ENCODE measurements at places on chromosomes 5 and 9. TPM values are rescaled to one million over a fixed set of nuclear protein-coding genes. Genes with fewer than 3 reads are reported as not detected.

Gene GPR150
- 1.2 TPM for total RNA-seq

Gene PRR7
- 5.3 TPM for total RNA-seq

Gene F12
- total RNA-seq: 0.22 TPM

Gene FOXD4L3
- total RNA-seq: not detected

Gene IRGM
- total RNA-seq: 1.7 TPM

Gene RNF130
- 4.3 TPM for total RNA-seq

Gene C9
- total RNA-seq: not detected

Gene PCDHB8
- not detected for total RNA-seq

Gene ACER2
- total RNA-seq: 3.3 TPM

Gene C1QTNF3
- total RNA-seq: 5.2 TPM

Gene PAIP1
- total RNA-seq: 35.3 TPM

Gene SLC4A9
- total RNA-seq: 0.44 TPM

Gene MLLT3
- 74.7 TPM for total RNA-seq

Gene TMEM161B
- total RNA-seq: 24.0 TPM

Gene FAM151B
- total RNA-seq: 0.15 TPM

Gene SPIN1
- 30.0 TPM for total RNA-seq

Gene RETREG1
- 48.4 TPM for total RNA-seq

Gene KCNV2
- not detected for total RNA-seq

Gene PCDHB15
- total RNA-seq: not detected

Gene HRCT1
- total RNA-seq: not detected

Gene SEMA4D
- total RNA-seq: 334 TPM

Gene GNA14
- not detected for total RNA-seq

Gene GPX8
- total RNA-seq: not detected

Gene PCDHGA11
- not detected for total RNA-seq

Gene NXNL2
- not detected for total RNA-seq

Gene C5orf52
- total RNA-seq: not detected

Gene PCDHA10
- not detected for total RNA-seq

Gene PCDHGB1
- not detected for total RNA-seq

Gene TBC1D13
- 18.4 TPM for total RNA-seq

Gene TMCO6
- total RNA-seq: 33.5 TPM

Gene CEP72
- 31.6 TPM for total RNA-seq

Gene ADCY2
- not detected for total RNA-seq

Gene MSH3
- total RNA-seq: 25.4 TPM

Gene IFNB1
- total RNA-seq: not detected

Gene INSYN2B
- not detected for total RNA-seq

Gene GARIN3
- total RNA-seq: not detected

Gene NEUROG1
- not detected for total RNA-seq

Gene WNT8A
- not detected for total RNA-seq

Gene PCDHGA12
- total RNA-seq: not detected

Gene LTC4S
- 1.4 TPM for total RNA-seq

Gene UGT3A2
- not detected for total RNA-seq

Gene WDR38
- total RNA-seq: not detected

Gene ITGA1
- total RNA-seq: 2.6 TPM

Gene ZNF608
- total RNA-seq: not detected

Gene FAM163B
- total RNA-seq: not detected

Gene PGM5
- total RNA-seq: not detected

Gene INSL6
- total RNA-seq: not detected

Gene ACOT12
- not detected for total RNA-seq

Gene ADAMTS2
- total RNA-seq: not detected
